WTC11 (cell line): ENCODE measurements at places on chromosomes 7 and 10.

- no peak for DNase-seq
Measured at GRCh38 chr7:66804001-66804400, 63.5 kb downstream of the RABGEF1 start.

- no peak for DNase-seq
Measured at GRCh38 chr7:156842740-156843140, 50.2 kb downstream of the LMBR1 start.

- no peak for DNase-seq
Measured at GRCh38 chr10:86900955-86901354, 56.5 kb downstream of the MMRN2 start.

DNA sequence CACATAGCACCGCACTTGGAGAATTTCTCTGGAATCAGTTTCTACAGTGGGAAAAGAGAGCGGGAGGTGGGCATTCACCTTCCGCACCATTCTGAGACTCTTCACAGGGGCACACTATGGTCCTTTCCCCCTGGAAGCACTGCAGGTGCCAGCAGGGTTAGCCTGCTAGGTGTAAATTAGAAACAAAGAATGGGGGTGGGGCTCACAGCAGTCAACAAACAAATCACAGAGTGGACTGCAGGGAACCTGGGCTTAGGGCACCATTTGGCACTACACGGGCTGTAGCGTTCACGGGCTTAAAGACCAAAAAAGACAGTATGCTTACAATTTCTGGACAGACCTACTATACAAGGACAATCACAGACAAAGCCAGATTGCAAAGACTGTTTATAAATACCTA, 8.0 kb upstream of the PKD1L1 start:
- DNase-seq: no peak

DNA sequence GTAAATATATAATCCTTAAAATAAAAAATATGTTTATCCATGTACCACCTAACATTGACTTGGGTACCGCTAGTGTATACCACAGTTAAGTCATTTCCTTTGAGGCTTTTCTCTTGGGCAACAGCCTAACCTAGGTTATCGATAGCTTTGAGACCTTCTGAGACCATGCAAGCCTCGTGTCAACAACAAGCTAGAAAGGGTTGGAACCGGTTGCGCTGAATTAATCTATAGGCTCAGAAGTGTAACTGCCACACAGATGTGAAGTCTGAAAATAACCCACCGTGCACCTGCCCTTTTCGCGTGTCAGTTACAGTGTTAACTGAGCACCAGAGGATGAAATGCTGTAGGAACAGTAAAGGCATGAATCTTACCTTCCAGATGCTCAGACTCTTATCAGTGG, 59.8 kb downstream of the ARID5B start:
- DNase-seq: no peak

GRCh38 chr7:50688226-50688590, 94.5 kb downstream of the GRB10 start:
- DNase-seq: no peak

DNA sequence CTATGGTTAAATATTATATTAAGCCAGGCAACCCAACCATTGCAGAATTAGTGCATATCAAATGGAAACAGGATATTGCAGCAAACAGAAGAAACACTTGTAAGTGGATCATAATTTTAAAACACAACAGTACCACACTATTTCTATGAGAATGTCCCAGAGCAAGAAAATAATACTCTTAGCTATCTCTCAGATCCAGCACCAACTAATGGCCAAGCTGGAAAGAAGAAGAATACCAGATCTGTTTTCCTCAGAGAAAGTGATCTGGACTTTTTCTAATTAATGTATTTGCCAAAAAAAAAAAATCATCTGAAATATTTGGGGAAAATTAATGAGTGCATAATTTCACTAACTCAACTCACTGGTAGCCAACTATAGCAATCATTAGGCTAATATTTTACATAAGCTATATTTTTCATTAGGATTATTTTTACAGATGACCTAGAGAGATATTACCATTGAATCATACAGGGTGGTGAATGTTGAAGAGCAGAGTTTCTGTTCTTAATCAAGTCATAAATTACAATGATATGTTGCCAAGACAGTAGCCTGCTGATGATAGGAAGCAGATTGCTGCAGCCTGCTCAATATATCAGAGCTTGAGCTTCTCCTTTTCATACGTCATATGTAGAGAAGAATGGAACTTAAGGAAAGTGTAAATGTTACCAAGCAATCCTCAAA, 995.4 kb upstream of the LRRN3 start:
- DNase-seq: no peak

DNA sequence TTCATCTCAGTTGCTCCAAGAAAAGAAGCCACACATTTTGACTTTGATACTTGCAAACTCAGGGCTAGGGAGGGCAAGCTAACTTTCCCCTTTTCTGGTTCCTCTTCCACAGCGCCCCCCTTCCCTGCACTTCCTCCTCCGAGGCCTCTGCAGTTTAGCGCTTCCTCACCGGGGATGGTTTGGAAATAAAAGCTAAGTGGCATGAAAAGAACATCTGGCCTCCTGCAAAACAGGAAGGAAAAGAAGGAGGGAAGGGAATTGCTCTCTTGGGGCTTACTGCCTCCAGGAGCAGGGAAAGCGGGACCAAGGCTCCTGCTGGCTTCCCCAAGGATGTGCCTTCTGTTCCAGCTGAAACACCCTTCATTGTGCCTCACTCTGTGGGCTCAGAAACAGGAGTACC, 42.3 kb downstream of the PRKCQ start:
- no peak for DNase-seq

DNA sequence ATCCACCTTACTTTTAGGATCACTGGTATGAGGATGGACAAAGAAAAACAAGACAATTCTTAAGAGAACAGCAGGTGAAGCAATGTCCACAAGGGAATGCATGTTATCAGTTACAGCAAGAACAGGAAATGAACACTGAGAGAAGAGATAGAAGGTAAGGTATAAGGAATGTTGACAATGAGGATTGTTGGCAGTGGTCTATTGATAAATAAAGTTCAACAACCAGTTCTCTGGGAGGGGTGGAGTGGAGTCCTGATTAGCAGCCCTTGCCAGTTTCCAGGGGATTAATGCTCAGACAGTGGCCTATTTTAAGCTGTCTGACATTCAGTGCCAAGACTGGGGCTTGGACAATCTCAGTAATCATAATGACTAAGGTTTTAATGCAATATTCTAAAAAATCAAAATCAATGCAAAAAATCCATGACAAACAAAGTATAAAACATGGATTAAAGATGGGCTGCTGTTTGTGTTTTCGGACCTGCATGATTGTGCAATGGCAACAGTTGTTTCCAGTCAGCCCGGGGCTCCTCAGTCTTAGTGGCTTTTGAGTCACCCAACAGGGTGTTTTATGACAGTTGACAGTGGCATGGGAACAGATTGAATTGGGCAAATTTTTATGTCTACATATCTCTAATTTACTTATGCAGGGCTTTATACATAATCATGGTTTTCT, 13.8 kb upstream of the AKR1B1 start:
- DNase-seq: no peak

DNA sequence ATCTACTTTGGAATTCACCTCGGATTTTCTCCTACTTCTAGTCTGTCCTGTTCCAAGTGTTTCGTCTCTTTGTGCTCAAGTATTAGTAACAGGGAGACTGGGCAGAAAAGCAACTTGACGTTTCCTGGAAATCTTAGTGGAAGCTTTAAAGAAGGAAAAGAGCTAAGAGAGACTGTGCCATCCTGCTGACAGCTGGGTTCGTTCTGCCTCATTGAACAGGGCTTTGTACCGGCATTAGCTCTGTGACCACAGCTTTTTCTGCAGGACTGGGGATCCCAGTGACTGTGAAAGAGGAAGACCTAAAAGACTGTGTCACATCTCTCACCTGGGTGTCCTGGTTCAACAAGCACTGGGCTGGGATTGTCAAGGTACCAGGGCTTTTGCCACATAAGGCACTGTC, 70.8 kb upstream of the CDCA7L start:
- no peak for DNase-seq

DNA sequence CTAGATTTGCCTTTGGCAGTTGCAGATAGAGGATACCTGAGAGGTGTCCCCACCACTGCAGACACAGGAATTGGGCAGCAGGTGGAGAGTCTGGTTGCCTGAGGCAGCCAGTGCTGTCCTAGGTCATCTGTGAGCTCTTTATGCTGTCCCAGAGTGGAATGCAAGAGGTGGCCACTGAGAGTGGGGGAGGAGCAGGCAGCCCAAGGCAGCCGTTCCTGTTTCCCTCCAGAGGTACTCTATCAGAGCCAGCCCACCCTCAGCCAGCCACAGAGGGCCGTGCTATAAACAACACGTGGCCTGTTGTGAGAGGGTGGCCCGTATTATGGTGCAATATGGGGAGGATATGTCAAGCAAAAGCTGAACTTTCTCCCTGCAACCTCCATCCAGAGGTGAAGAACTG, 8.5 kb downstream of the LRRC18 start:
- peak; percentile 44 for DNase-seq

DNA sequence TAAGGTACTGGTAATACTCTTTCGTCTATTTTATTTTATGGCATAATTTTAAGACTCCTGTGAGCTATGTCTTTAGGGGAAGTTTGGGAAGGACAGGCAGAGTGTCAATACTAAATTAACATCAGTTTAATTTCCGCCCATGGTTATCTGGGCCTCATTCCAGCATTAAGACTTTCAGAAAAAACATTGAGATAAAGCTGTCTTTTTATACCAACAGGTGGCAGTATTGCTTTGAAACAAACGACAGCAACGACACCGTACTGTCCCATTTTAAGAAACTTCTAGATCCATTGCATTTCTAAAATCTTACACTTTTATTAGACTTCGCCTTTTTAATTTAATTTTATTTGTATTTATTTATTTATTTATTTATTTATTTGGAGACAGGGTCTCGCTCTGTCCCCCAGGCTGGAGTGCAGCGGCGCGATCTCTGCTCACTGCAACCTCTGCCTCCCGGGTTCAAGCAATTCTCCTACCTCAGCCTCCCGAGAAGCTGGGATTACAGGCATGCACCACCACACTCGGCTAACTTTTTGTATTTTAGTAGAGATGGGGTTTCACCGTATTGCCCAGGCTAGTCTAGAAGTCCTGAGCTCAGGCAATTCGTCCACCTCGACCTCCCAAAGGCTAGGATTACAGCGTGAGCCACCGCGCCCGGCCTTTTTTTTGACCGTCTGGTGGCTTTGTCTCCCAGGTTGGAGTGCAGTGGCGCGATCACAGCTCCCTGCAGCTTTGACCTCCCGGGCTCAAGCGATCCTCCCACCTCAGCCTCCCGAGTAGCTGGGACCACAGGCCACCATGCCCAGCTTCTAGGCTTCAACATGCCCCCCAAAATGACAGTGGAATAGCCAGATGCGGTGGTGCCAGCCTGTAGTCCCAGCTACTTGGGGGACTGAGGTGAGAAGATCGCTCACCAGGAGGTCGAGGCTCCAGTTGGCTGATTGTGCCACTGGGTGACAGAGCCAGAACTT, 78.7 kb upstream of the C1GALT1 start:
- DNase-seq: no peak

- DNase-seq: no peak
Measured at GRCh38 chr7:116162254-116162653, 48.1 kb upstream of the TES start.
